ENCODE measurements at places on chromosomes 4 and X. TPM values are rescaled to one million over a fixed set of nuclear protein-coding genes. Genes with fewer than 3 reads are reported as not detected.

DNA sequence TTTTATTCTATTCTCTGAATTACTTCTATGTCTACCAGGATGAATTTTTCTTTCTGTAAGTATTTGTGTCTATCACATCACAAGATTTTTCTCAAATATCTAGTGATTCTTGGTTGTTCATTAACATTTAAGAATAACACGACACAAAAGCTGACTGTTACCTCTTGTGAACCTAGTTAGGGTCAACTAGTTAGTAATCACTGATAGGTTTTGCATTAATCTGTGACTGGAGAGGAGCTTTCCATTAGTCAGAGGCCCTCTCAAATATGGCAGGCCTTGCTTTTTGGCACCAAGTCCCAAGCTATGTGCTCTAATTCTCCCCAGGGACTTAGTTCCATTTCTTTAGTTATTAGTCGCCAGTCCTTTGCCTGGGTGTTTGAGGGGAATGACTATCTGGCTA, 259.2 kb downstream of the CFAP299 start:
- no peak overlapping the region for H3K4me3 ChIP-seq
- DNase-seq: no peak
- H3K27ac ChIP-seq: no peak overlapping the region
- no peaks in the 10 kb centered on the region for H3K4me1 ChIP-seq
- H3K36me3 ChIP-seq: no peaks in the 10 kb centered on the region
- no peaks in the 10 kb centered on the region for H3K27me3 ChIP-seq

DNA sequence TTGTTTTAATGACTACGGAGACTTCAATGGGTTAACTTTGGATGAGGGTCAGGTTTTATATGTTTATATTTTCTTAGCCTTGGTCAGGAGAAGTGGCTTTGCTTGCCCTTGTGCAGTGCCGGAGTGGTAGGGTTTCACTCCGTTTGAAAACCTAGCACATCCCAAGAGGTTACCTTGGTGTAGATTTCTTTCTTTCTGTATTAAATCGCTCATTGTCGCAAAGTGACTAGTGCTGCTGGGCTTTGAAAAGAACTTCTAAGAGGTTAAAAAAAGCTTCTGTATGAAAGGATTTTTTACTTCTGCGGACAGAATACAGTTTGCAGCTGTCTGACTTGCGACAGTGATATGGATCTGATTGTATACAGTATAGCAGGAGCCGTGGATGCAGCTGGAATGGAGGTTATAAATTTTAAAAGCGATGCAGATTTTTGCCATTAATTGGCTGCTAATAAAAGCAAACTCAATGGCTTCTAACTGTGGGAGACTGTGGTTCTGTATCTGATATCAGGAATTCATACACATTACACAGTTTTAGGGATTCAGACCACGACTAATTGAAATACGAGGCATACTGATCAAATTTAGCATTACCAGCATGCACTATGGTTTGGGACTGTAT, 340.9 kb upstream of the PITX2 start:
- no peak overlapping the region for H3K27ac ChIP-seq
- no peaks in the 10 kb centered on the region for H3K4me1 ChIP-seq
- no peak for DNase-seq
- H3K4me3 ChIP-seq: no peak overlapping the region
- H3K27me3 ChIP-seq: no peaks in the 10 kb centered on the region

- no peaks in the 10 kb centered on the region for H3K36me3 ChIP-seq
- no peaks in the 10 kb centered on the region for H3K27me3 ChIP-seq
- H3K4me3 ChIP-seq: no peak overlapping the region
- no peaks in the 10 kb centered on the region for H3K4me1 ChIP-seq
- H3K27ac ChIP-seq: no peak overlapping the region
These were observed 648.7 kb downstream of the GRID2 start for GRCh38 chr4:92952426-92952825.

GRCh38 chr4:20418861-20419451, 167.3 kb downstream of the SLIT2 start:
- no peaks in the 10 kb centered on the region for H3K4me1 ChIP-seq
- no peaks in the 10 kb centered on the region for H3K36me3 ChIP-seq
- H3K27me3 ChIP-seq: no peaks in the 10 kb centered on the region
- H3K27ac ChIP-seq: no peak overlapping the region
- peak overlapping the region; percentile 19 for H3K4me3 ChIP-seq

Gene TMEM187
- 9.0 TPM for total RNA-seq

- H3K27me3 ChIP-seq: no peaks in the 10 kb centered on the region
- peak overlapping the region; percentile 94 for H3K27ac ChIP-seq
- peak; percentile 24 for DNase-seq
- peaks cover 5% of the 10 kb centered on the region for H3K36me3 ChIP-seq
- peak overlapping the region; percentile 62 for H3K4me3 ChIP-seq
- peaks cover 26% of the 10 kb centered on the region for H3K4me1 ChIP-seq
These were observed 863 bp upstream of the FAM193A start for GRCh38 chr4:2535376-2536192.

DNA sequence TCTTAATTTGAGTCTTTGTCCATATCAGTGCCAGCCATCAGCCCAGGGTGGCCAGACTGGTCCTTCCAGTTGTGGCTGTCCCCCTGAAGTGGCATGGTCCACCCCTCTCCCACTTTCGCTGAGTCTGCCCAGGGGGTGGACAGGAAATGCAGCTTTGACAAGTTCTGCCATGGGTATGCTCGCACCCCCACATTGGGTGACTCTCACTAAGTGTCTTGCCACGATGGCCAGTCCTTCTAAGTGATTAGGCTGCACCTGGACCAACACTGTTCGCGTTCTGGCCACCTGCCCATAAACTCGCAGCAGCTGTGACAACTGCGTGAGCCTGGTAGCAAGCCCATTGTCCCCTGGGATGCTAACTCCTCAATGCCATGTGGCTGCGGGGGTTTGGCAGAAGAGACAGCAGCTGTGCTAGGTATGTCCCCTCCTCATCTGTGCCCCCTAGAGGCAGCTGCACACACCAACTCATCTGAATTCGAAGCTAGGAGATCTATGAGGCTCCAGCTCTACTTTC, 10.0 kb upstream of the LNX1 start:
- no peaks in the 10 kb centered on the region for H3K27me3 ChIP-seq
- H3K4me3 ChIP-seq: no peak overlapping the region
- no peak overlapping the region for H3K27ac ChIP-seq

- H3K27me3 ChIP-seq: peaks cover 2% of the 10 kb centered on the region
- no peak overlapping the region for H3K4me3 ChIP-seq
- DNase-seq: no peak
These were observed 101.9 kb downstream of the EFNB1 start for GRCh38 chrX:68930542-68931317.

Gene FGF13
- 32.0 TPM for total RNA-seq

DNA sequence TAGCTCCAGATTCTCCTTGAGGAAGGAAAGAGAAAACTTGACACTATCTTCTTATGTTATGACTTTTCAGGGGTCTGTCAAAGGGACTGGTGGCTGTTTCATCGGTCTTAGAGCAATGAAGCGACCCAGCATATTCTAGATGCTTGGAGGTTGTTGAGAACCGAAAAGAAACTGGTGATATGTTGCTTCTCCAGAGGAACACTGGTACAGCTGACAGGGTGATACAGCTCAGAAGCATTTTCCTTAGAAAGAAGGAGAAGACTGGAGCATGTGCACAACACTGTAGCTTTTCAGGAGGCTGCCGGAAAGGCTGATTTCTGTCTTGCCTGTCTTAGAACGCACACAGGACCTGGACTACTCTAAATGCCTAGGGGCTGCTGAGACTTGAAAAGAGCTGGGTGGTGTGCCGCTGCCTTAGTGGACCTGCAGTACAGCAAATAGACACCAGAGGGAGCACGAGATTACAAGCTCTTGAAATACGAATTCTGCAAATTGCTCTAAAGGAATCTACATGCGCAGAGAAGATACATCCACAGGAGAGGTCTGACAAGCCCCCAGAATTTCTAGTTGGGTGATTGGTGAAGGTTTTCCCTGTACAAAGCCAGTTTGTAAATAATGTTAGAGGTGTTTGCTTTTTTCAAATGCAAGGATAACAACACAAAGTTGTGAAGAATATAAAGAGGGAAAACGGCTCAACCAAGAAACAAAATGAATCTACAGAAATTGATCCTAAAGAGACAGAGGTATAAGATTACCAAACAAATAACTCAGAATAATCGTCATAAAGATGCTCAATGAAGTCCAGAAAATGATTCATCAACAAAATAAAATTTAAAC, 223.1 kb upstream of the DMD start:
- no peaks in the 10 kb centered on the region for H3K27me3 ChIP-seq
- no peak overlapping the region for H3K4me3 ChIP-seq
- no peaks in the 10 kb centered on the region for H3K4me1 ChIP-seq
- peak; percentile 12 for DNase-seq
- no peaks in the 10 kb centered on the region for H3K36me3 ChIP-seq

DNA sequence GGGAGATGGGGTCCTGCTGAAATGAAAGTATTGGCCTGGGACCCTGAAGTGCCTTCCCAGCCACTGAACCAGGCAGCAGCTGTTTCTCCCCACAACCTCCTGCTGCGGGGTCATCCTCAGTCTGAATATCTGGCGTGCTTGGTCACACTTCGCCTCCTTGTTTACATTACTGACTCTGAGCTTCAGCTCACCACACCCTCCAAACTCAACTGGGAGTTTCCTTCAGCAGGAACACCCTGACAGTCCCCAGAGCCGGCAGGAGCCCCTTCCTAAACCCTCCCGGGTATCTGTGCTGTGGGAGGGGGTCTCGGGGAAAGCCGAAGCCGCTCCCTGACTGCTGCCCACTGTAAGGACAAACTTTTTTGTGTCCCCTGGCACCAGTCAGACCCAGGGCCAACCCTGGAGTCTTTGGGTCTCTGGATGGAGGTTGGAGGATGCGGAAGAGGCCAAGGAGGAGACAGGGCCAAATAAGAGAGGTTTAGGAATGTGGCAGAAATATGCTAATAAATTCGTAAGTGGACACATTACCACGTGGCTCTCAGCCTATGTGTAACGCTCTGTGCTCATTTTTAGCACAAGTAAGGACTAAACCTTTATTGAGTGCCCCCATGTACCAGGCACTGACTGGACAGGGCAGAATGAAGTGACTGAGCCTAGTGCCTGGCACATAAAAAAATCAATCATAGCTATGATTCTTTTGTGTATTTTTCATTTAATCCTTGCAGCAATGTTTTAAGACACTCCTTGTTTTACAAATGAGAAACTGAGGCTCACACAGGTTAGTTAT, 20.7 kb downstream of the FHDC1 start:
- H3K4me3 ChIP-seq: no peak overlapping the region
- H3K27me3 ChIP-seq: no peaks in the 10 kb centered on the region
- no peaks in the 10 kb centered on the region for H3K36me3 ChIP-seq
- no peak overlapping the region for H3K27ac ChIP-seq

Gene MAGEA2
- total RNA-seq: not detected

- no peak overlapping the region for H3K4me3 ChIP-seq
- no peak overlapping the region for H3K27ac ChIP-seq
- H3K4me1 ChIP-seq: no peaks in the 10 kb centered on the region
- no peaks in the 10 kb centered on the region for H3K36me3 ChIP-seq
These were observed 24.6 kb downstream of the KDM6A start for GRCh38 chrX:44897539-44897938.

Gene RTL3
- 0.10 TPM for total RNA-seq

Gene TMEM154
- total RNA-seq: 0.94 TPM

DNA sequence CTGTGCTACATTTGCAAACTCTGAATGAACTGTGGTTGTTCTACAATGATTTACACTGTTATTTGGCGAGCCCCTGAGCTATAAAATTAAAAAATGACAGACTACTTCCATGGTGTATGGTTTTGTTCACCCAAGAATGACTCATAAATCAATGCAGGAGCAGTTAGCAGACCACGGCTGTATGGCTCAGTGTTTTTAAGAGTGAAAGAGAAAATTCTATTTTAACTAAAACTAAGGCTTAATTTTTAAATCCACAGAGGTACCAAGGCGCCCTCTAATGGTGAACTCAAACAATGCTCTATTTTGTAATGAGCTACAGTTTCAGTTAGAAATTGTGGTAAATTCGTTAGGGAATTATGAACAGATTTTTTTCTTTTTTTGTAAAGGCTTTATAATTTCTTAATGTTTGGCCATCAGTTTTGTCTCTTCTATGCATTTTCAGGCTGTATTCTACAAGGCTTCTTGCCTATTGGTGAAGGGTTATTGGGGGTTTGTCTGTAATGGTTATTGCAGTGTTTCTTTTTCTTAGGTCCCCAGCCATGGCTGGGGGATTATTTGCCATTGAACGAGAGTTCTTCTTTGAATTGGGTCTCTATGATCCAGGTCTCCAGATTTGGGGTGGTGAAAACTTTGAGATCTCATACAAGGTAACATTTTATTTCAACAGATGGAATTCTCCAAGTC, 32.5 kb downstream of the HMGB2 start:
- no peak for DNase-seq
- no peak overlapping the region for H3K27ac ChIP-seq
- H3K27me3 ChIP-seq: no peaks in the 10 kb centered on the region
- no peaks in the 10 kb centered on the region for H3K4me1 ChIP-seq
- no peak overlapping the region for H3K4me3 ChIP-seq
- no peaks in the 10 kb centered on the region for H3K36me3 ChIP-seq

DNA sequence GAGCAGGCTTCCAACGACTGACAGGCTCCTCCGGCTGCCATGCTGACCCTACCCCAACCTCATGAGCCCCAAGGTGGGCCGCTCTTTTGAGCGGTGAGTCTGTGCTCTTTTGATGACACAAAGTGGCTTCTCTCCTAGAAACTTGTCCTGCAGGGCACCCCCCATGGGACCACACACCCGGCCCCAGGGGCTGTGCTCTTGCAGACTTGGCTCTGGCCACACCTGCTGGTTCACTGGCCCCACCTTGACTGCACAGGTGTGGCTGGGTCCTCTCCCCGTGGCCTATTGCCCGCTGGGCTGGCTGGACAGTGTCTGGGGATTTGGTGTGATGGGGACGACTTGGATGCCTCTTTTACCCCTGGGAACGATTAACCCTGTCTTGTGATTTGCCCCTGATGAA, 1.5 kb upstream of the CPZ start:
- H3K27ac ChIP-seq: no peak overlapping the region
- H3K36me3 ChIP-seq: no peaks in the 10 kb centered on the region
- H3K4me3 ChIP-seq: no peak overlapping the region
- peaks cover 39% of the 10 kb centered on the region for H3K27me3 ChIP-seq
- no peak for DNase-seq

GRCh38 chrX:110733166-110733565, 62.5 kb downstream of the CHRDL1 start:
- no peak for DNase-seq
- H3K4me1 ChIP-seq: no peaks in the 10 kb centered on the region
- no peak overlapping the region for H3K27ac ChIP-seq
- H3K36me3 ChIP-seq: no peaks in the 10 kb centered on the region

DNA sequence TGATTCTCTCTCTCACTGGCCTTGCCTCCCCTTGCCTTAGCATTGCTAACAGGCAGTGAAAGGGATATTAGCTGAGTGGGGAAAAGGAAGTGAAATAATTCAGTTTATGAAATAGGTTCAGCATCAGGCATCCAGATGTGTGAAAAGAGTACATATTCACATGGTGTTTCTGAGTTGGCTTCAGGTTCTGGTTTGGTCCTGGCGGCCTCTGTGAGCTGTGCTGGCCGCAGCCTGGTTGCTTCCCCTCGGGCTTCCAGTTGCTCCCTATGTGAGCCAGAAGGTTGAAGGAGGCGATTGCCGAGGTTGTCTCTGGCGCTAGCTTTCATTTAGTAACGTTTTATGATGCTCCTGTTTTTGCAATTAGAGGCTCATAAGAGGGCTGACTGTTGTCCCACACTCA, 99.1 kb upstream of the TLR2 start:
- no peak overlapping the region for H3K4me3 ChIP-seq
- H3K27me3 ChIP-seq: no peaks in the 10 kb centered on the region
- H3K36me3 ChIP-seq: peaks cover 3% of the 10 kb centered on the region

Gene GPM6B
- total RNA-seq: 523 TPM
